Right ventricle myocardium superior (tissue), 1 donor: ENCODE measurements at places on chromosomes 16 and 17. TPM values are rescaled to one million over a fixed set of nuclear protein-coding genes. Genes with fewer than 3 reads are reported as not detected.

AANAT gene
- total RNA-seq: not detected

MPHOSPH6 gene
- total RNA-seq: 6.4 TPM

CD7 gene
- total RNA-seq: 0.75 TPM

KRT25 gene
- not detected for total RNA-seq

FBXW10 gene
- 0.24 TPM for total RNA-seq

EVPL gene
- 0.08 TPM for total RNA-seq

CFAP52 gene
- 0.38 TPM for total RNA-seq

GALR2 gene
- not detected for total RNA-seq

EIF4A3 gene
- 32.1 TPM for total RNA-seq

BICDL2 gene
- total RNA-seq: not detected

CACNG1 gene
- not detected for total RNA-seq

FNDC8 gene
- total RNA-seq: not detected

ERN1 gene
- total RNA-seq: 6.7 TPM

MYH3 gene
- 0.22 TPM for total RNA-seq

DNA sequence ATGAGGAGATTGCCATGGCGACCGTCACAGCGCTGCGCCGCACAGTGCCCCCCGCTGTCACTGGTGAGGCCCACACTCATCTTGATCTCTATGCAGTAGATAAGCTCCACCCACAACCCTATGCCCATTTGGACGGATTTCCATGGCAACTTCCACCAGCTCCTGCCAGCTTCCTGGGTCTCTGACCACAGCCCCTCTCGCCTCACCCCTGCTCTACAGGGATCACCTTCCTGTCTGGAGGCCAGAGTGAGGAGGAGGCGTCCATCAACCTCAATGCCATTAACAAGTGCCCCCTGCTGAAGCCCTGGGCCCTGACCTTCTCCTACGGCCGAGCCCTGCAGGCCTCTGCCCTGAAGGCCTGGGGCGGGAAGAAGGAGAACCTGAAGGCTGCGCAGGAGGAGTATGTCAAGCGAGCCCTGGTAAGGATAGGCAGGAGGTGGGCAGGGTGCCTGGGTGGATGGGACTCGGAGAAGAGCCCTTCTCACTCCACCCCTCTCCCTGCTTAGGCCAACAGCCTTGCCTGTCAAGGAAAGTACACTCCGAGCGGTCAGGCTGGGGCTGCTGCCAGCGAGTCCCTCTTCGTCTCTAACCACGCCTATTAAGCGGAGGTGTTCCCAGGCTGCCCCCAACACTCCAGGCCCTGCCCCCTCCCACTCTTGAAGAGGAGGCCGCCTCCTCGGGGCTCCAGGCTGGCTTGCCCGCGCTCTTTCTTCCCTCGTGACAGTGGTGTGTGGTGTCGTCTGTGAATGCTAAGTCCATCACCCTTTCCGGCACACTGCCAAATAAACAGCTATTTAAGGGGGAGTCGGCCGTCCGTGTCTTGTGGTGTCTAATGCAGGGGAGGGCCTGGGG lies 4.3 kb downstream of the ALDOA start:
- no peak for DNase-seq

DNA sequence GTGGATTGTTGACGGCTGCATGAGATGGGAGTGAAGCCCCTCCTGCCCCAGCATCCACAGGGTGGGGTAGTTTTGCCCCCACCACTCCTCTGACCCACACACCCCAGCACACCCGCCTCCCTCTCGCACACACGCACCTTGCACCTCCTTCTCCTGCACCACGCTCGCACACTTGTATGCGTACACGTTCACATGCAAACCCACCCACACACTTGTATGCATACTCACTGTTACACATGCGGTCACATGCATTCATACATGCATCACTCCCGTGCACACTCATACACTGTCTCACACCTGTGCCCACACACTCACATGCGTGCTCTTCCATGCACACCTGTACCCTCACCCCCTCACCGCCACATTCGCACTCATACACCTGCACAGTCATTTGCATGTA lies 70.5 kb upstream of the CIBAR2 start:
- DNase-seq: no peak

GRCh38 chr17:8125947-8126490 lies 2.1 kb upstream of the HES7 start:
- no peak for DNase-seq

DNA sequence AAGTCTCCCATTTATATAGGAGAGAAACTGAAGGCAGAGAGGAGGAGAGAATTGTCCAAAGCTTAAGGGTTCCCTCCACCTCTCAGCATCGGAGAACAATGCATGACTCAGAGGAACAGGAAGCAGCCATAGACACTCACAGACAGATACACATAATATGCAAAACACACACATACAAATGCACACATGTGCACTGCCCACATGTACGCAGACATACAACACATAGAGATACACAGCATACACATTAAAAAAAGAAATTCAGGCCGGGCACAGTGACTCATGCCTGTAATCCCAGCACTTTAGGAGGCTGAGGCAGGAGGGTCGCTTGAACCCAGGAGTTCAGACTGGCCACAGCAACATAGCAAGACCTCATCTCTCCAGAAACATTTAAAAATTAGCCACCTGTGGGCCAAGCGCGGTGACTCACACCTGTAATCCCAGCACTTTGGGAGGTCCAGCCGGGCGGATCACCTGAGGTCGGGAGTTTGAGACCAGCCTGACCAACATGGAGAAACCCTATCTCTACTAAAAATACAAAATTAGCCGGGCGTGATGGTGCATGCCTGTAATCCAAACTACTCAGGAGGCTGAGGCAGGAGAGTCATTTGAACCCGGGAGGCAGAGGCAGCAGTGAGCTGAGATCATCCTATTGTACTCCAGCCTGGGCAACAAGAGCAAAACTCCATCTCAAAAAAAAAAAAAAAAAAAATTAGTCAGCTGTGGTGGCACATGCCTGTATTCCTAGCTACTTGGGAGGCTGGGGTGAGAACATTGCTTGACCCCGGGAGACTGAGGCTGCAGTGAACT lies 11.3 kb downstream of the ERAL1 start:
- no peak for DNase-seq

DNA sequence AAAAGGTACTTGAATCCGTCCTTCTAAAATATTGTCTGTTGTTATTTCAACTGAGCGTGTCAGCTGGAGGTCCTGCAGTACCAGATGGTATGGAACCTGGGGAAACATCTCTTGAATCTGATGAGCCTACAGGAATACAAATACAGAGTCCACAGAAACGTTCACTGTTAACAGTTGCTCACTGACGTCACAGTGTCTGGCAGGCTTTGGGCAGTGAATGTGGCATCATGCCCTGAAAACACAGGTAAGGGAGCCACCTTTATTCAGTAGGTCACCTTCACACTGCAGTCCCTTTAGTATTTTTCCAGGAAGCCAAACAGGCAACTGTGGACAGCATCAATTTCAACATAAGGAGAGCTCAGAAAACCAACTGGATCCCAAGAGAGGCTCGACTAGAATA lies 56.1 kb downstream of the AMFR start:
- no peak for DNase-seq

GRCh38 chr17:72922219-72922618 lies 170.3 kb downstream of the SLC39A11 start:
- no peak for DNase-seq

GRCh38 chr17:29394761-29395160 lies 4.6 kb downstream of the TAOK1 start:
- DNase-seq: no peak

- no peak for DNase-seq
These were observed 29.9 kb downstream of the DCUN1D3 start for GRCh38 chr16:20870122-20870820.

GRCh38 chr17:57600074-57600473 lies 145.0 kb downstream of the CCDC182 start:
- no peak for DNase-seq

DNA sequence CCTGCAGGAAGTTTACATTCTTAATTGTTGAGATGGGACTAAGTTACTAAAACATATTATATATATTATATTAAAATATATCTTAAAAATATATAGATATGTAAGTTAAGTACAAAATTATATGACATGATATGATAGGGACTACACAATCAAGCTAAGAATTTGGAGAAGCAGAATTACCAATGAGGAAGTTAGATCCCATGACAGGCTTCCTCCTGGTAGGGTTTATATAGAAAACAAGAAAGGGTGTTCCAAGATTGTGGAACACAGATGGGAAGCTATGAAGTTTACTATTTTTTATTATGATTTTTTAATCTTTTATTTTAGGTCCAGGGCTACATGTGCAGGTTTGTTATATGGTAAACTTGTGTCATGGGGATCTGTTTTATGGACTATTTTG lies 260.8 kb upstream of the ZFHX3 start:
- DNase-seq: no peak

- peak; percentile 63 for DNase-seq
These were observed 23.4 kb upstream of the AXIN2 start for GRCh38 chr17:65584604-65585521.

GRCh38 chr16:48538746-48539484 lies 71.1 kb downstream of the N4BP1 start:
- DNase-seq: no peak

DNA sequence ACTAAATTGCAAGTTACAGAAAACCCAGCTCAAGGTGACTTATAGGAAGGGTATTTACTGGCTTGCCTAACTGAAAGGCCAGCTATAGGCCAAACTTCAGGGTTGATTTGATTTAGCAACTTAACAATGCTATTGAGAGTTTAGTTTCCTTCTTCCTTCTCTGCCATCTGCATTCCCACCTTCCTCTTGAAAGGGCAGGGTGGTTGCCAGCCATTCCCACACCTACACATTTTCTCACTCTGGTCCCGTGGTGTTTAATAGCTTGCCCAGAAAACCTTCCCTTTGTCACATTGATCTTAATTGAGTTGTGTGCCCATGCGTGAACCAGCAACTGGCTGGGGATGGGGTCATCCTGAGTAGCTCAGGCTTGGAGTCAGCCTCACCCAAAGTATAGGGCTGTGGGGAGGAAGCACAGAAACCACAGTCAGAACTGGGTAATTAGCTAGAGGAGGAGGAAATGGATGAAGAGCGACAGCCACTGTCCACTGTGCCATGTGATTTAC lies 194.7 kb downstream of the SPECC1 start:
- no peak for DNase-seq

GRCh38 chr17:74608511-74608910 lies 15.0 kb downstream of the CD300E start:
- DNase-seq: no peak

DNA sequence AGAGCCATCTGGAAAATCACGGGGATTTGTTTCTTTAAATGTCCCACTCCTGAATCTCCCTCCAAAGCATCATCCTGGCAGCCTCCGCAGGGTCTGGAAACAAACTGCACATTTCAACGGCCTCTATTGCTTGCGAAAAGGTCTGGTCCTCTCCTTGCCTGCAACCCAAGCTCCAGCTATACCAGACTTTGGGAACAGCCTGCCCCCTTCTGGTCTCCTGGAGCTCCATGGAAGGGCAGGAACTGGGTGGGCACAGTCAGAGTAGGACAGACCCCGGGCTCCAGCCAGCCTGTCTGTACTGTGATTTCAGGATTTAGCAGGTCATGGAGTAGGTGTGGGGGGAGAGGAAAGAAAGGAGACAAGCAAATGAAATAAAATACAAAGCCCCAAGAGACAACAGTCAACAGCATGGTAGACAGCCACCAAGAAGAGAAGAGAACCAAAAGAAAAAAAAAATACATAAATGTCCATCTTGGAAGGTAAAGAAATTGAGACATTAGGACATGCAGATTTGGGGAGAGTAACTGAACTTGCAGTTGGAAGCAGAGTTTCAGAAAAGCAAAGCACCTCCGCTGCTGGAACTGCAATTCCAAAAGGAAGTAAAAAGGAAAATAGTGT lies 2.7 kb downstream of the XYLT1 start:
- peak; percentile 74 for DNase-seq

DNA sequence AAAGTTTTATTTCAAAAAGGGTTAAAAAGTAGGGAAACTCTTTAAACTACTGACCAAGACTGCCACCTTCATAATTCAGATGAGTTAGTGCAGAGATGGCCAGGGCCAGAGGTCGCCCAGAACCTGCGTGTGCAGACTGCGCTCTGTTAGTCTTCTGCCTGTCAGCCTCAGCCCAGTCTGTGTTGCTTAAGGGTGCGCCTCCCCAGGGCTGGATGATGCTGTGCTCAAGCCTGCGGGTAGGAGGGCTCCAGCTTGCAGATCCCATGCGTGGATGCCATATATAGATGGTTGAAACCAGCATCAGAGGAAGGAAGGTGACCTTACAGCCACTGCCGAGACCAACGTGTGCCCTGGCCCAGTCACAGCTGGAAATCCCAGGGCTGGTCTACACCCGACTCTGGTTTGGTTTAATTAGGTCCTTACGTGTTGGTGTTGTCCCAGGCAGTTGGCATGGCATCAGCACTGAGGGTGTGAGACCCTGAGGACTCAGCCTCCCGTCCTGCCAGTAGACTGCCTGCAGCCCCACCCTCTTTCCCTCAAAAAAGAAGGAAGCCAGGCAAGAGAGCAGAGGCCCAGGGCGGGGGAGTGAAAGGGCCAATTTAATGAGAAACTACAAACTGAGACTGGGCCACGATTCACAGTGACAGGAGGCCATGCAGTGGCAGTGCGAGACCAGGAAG lies 27.7 kb downstream of the CDIP1 start:
- DNase-seq: peak; percentile 50

GRCh38 chr16:81502396-81503070 lies 57.9 kb downstream of the CMIP start:
- no peak for DNase-seq

DNA sequence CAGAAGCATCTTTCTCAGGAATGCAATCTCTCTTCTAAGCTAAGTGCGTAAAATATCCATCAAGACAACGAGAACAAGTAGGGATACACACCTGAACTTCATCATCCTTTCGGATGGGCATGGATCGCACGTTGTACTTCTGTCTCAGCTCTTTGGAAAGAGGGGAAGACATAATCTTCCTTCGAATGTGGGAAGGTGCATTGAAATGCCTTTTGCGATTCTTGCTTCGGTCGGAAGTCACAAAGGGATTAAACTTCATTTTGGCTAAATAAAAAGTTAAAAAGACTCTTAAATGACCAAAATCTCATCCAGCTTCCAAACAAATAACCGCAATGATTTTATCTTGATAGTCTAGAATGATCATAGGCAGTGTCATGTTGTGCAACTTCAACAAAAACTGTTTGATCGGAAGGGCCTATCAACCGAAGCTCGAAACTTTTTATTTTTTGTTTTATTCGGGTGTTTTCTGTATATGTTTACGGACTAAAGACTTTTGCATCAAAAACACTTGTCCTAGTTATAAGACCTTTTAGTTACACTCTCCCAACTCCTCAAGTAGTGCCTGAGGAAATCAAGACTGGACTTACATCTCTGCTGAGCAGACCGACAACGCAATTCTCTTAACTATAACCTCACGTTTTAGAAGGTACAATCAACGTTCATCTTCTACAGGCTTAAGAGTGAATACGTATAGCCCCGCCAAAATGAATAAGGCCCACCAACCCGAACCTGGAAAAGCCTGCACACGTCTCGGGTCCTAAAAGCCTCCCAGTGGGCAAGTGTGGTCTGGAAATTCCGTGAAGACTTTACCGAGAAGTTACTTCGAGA lies 727 bp downstream of the RPL26 start:
- no peak for DNase-seq

GRCh38 chr16:22664132-22664531 lies 149.8 kb upstream of the HS3ST2 start:
- DNase-seq: no peak
